ENCODE measurements at places on chromosomes 2 and 18.
A peak's percentile ranks its signal among the peaks of the same experiment; 100 is the strongest.

DNA sequence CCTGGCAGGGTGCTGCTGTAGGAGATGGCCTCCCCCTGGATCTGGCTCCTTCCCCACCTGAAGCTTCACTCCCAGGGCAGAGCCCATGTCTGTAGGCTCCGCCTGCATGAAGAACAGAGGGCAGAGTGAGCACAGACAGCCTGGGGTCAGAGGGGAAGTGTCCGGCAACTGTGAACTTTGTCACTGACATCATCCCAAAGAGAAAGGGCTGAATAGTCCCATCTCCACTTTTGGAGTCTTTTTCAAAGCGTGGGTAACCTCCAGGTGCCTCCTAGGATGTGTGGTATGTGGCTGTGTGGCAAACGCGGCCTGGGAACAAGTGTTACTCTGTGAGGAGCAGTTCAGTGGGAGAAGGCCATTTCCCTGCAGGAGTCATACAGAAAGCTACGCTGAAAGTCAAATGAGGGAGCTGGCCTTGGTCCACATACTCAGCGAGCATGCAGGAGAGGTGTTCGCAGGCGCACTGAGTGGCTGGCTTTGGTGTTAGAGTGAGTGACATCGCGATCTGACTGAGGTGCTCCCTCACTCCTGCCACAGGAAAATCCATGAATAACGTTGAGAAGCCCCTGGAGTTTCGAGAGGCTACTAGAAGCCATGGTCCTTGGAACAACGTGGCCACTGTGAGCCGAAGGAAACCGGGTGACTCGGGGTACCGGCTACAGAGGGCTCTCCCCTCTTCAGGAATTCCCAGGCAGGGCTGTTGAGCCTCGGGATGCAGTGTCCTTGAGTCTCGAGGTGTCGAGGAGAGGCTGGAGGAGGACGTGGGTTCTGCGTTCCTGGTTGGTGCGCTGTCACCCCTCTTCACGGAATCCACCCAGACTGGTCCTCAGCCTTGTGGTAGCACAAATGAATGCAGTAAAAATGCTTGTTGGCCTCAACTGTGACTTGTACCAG is 54.7 kb downstream of the CABLES1 start:
- DNase-seq, result no peak

- no peak for DNase-seq
Measured at GRCh38 chr2:160321006-160321405, 120.9 kb upstream of the ITGB6 start.

DNA sequence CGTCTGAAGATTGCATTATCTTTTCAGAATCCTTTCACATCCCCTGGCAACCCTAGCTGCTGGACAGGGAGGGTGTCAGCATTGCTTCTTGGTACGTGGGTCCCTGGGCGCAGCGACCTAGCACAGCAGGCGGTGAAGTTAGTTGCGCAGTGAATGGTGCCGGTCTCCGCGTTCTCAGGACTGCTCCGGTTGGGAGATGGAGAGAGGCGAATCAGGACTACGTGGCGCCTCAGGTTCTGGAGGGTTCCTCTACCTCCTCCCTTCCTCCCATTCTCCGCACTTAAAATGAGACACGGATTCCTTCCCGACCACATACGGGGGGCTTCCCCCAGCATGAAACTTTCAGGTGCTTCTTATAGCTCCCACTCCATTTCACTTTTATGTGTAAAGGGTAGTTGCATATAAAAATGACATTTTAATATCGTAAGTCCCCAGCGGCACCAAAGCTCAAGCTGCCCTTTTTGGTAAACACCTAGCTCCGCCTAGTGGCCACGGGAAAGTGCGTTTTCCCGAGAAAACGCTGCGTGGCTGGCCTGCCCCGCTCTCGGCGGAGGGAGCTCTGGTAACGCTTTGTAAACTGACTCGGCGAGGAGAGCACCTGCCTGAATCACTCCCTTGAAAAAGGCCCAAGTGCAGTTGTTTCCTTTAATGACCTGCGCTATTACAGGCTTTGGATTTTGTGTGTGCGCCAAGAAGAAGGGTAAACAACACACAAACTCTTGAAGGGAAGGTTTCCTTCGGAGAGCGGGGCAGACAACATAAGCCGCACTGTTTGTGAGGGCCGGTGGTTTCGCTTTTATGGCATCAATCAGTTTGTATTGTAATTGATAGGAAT is 32.9 kb upstream of the INHBB start:
- peak; percentile 85 for DNase-seq

DNA sequence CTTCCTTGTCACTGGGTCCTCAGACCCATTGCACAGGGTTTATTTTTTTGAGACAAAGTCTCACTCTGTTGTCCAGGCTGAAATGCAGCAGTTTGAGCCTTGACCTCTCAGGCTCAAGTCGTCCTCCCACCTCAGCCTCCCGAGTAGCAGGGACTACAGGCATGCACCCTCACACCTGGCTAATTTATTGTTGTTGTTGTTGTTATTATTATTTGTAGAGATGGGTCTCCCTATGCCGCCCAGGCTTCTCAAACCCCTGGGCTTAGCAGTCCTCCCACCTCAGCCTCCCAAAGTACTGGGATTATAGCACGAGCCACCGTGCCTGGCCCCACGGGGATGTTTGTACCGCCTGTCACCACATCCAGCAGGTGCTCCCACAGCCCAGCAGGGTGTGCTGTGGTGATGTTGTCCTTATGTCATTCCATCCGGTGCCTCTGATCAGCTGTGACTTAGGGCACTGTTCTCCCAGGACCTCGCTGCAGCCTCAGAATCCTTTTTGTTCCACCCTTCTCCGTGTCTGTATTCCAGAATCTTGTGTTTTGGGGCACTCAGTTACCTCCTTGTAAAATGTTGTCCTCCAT is 182.3 kb downstream of the INO80D start:
- peak; percentile 55 for DNase-seq

- no peak for DNase-seq
Measured at GRCh38 chr2:109457366-109457765, 156.4 kb downstream of the SEPTIN10 start.

GRCh38 chr2:159658881-159659873 is 42.8 kb upstream of the BAZ2B start:
- DNase-seq, result no peak

GRCh38 chr2:69477627-69478026 is 40.4 kb upstream of the NFU1 start:
- DNase-seq, result no peak

DNA sequence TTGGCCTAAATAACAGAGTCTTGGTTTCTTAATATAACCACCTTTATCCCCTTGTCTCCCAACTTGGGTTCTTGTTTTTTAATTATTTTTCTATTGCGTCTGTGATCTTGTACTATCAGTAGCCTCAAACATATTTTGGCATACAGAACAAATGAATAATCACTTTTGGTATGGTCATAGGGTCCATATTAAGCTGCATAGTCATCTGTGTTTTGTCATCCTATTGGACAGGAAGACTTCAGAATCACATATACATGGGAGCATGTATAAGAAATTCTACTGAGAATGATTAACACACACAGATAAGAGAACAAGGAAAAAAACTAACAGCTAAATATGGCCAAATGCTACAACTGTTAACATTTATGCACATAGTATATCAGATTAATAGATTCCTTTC is 126.0 kb downstream of the MEP1B start:
- no peak for DNase-seq

- DNase-seq, result no peak
Measured at GRCh38 chr2:152031747-152032306, 67.0 kb downstream of the CACNB4 start.

- DNase-seq, result no peak
Measured at GRCh38 chr2:6384341-6384740, 481.4 kb downstream of the CMPK2 start.

- no peak for DNase-seq
Measured at GRCh38 chr2:32212295-32212694, 46.6 kb downstream of the SLC30A6 start.

DNA sequence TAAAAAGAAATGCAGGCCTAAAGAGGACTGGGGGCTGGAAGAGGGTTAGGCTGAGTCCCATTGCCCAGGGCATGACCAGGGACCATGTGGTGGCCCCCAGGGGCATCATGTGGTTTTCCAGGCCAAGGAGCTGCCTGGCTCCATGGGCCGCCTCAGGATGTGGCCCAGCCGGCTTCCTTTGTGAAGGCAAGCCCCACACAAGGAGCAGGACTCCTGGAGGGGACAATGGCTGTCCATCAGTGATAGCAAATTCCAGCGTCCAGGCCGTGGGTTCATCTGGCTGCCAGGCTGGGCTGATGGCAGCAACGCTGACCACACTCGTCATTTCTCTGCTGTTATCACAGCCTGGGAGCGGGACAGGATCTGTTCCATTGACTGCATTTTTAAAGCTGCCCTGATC is 82.5 kb downstream of the GBX2 start:
- DNase-seq, result no peak

DNA sequence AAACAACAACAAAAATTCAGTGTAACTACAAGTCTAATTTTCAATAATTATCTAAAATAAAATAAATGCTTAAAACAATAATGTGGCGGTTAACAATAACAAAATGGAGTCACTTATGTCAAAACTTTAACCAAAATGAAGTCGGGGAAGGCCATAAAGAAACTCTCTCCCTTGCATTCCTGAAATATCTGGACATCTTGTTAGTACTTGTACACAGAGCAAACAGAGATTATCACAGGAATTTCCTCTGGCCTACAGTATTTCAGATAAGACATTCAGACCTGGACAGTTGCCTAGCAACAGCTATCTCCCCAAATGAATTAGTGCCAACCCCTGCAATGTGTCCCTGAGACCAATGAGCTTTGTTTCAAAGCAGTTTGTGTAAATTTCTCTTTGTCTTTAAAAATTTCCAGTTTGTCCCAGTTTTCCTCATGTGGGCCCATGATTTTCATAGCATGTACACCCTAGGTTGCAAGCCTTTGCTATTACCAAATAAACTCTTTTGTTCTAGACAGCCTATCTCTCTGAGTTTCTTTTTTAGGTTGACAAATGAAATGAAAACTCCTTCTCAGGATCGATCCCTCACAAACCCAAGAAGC is 68.6 kb downstream of the EXOC6B start:
- peak; percentile 30 for DNase-seq

- DNase-seq, result peak; percentile 25
Measured at GRCh38 chr2:207073801-207074678, 91.7 kb downstream of the KLF7 start.

DNA sequence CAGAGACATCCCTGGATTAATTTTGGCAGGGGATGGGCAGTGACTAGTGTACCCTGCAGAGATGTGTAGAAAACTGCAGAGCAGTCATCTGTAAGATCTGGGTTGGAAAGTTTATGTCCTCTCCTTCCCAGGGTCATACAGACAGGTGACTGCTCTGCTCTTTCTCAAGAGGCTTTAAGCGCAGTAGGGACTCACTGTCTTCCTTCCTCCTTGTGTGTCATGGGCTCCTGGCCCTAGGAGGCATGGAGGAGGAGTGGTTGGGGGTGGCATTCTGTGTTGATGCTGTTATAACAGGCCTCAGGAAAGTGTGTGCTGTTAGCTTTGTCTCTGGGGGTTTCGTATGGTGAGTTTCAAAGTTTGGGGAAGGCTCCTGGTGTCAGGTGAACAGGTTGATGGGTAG is 130.5 kb upstream of the MGAT5 start:
- DNase-seq, result no peak

DNA sequence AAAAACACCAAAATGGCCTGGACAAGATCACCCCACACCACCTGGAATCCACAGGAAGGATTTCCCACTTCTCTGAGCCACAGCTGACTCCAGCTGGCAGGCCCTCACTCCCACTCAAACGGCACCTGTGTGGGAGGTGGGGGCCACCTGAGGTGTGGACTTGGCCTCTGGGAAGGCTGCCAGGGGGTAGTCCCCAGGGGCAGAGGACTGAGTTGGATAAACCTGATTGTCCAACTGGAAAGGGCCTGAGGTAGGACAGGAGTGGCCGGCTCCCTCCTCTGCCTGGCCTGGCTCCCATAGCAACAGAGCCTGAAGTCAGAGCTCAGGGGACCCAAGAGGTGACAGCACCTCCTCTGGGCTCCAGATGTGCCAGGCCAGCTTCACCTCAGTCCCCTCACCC is 300.2 kb downstream of the CELF4 start:
- DNase-seq, result no peak

Data from HAP-1 (cell line).